Amniotic stem cell (primary cell): ENCODE measurements at places on chromosomes 16 and 17.

DNA sequence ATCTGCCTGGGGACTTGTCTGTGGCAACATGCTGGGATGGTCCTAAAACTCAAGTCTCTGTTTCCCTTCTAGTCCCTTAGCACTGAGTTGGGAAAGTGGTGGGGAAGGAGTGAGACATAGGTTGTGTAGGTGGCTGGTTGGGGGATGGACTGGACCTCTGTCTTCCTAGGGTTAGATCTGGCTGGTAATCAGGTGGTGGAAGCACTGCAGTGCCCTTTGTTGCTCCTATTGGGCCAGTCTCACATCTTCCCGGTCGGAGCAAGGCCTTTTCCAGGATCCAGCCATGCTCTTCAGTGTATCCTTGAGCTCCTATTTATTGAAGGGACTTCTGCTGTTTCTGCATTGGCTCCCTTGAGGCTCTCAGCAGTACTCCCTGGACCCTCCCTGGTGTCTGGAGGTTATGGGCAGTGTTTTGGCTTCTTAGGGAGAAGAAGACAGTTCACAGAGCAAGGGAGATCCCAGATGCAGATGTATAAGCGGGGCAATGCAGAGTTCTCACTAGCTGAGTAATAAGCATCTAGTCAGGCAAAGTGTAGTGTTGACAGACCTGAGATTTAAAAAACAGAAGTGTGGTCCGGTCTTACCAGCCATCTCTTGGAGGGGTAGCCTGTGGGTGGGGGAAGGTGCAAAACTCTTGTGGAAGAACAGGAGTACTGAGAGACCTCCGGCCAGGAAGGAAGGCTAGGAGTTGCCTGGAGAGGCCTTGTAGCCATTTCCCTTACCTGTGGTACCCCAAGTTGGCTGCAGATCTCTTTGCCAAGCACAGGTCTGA lies 1.3 kb upstream of the NUTF2 start:
- no peak for DNase-seq

DNA sequence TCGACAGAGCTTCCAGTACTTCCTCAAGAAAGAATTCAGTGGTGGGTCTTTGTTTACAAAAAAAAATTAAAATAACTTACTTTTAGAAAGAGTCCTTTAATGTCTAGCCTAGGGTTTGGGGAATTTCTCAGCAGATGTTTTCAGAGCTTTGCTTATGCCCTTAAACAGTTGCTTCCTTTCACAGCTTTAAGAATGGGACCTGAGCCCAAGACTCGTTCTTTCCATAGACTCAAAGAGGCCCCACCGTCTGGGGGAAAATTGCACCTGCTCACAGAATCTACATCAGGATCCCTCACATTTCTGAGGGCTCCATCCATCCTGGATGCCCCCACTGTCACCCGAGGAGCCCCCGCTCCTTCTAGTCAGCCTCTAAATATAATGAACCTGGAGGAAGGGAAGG lies 60.0 kb downstream of the RGS9 start:
- no peak for DNase-seq

GRCh38 chr16:9908613-9909012 lies 273.6 kb downstream of the GRIN2A start:
- DNase-seq, result no peak

DNA sequence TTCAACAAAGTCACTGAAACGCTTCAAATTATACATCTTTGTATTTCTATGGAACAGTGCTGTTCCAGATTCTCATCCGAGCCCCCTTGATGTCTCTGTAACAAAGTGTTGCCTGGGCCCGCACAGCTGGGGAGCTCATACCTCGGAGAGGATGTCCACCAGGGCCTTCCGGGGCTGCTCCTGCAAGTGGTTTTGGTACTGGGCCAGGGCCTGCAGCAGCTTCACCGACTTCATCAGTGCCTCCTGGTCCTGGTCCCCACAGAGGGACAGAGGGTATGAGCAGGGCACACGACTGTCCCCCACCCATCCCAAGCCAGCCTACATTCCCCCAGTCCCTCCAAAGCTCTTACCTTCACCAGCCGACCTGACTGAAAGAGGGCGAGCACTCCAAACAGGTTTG lies 1.5 kb downstream of the MYBBP1A start:
- no peak for DNase-seq

DNA sequence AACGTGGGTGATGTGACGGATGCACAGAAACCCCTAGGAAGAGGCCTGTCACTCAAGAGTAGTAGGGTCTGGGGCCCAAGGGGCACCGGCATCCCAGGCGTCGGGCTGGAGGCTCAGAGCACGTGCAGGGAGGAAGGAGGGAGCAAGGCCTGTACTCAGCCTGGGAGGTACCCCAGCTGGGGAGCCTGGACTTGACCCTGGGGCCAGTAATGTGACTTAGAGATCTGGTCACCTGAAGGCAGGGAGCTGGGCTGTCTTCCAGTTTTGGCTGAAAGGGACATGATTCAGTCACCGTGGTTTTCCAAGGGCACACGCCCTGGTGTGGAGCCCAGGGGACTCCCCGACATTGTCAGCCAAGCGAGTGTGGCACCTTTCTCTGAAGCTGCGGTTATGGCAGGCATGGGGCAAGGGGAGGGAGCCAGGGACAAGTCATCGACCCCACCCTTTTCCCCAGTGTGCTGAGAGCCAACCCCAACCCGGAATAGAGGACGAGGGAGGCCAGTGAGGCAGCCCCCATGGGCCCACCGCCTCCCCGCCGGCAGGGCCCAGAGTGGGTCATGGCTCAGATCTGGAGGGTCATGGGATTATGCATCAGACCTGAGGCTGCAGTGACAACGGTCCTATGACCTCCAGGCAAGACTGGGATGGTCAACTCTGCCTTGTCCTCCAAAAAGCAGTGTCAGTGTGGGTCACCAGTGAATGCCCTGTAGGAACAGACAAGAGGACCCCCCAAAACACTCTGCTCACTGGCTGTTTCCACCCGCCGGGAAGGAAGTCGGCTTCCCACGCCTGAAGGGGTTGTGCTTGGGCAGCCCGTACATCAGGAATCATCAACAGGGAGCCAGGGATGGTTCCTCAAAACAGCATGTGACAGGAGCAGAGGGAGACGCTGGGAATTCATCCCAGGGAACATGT lies 41.9 kb downstream of the MEAK7 start:
- no peak for DNase-seq

GRCh38 chr17:2400474-2400866 lies 390 bp downstream of the MNT start:
- no peak for DNase-seq

DNA sequence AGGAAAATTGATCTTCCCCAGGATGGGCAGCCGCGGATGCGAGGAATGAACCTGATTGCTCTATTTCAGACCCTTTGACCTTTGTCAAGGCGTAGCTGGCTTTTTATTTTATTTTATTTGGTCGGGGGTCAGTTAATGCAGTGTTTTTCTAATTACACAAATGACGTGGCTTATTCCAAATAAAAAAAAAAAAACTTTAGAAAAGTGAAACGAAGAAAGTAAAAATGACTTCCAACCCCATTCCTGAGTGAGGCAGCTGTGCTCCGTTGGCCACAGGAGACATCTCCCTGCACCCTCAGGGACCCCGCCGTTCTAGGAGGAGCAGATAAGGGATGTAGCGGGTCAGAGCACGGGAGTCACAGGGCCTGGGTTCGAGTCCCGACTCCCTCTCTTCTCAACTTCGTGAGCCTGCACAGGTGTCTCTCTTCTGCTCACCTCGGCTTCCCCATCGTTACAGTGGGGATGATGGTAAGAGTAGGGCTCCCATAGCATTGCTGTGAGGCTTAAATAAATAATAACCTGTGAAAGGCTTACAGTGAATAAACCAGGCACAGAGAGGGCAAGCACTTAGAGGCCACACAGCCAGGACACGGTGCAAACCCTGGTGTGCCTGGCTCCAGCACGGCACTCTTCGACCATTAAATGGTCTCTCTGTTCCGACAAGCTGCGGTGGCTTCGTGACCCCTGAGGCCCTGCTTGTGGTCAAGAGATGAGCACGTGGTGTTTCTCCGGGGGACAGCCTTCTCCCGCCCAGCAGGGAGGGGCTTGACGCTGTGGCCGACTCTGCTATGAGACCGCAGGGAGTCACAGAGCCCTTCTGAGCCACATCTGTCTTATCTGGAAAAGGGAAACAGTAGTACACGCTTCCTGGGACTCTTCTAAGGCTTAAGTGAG lies 10.2 kb downstream of the FOXF1 start:
- DNase-seq, result no peak

DNA sequence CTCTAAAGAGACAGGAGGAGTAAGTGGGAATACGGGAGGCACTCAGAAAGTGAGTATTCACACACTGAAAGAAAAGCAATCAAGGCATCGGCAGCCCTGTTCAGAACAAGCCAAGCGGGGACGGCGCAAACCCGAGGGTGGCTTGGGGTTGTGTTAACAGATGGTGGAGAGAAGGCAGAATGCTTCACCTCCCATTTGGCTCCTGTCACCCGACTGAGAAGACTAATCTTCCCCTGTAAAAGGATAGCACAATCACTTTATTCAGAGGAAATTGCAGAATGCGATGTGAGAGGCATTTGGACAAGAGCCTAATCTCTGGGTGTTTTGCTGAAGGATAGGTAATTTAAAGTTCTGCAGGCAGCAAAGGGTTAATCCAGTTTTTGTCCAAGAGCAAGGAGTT lies 119.3 kb upstream of the WSCD1 start:
- no peak for DNase-seq

GRCh38 chr16:10969615-10970014 lies 25.3 kb downstream of the CLEC16A start:
- no peak for DNase-seq

- DNase-seq, result no peak
Observed at GRCh38 chr17:78020717-78021108, 62.2 kb downstream of the TNRC6C start.

DNA sequence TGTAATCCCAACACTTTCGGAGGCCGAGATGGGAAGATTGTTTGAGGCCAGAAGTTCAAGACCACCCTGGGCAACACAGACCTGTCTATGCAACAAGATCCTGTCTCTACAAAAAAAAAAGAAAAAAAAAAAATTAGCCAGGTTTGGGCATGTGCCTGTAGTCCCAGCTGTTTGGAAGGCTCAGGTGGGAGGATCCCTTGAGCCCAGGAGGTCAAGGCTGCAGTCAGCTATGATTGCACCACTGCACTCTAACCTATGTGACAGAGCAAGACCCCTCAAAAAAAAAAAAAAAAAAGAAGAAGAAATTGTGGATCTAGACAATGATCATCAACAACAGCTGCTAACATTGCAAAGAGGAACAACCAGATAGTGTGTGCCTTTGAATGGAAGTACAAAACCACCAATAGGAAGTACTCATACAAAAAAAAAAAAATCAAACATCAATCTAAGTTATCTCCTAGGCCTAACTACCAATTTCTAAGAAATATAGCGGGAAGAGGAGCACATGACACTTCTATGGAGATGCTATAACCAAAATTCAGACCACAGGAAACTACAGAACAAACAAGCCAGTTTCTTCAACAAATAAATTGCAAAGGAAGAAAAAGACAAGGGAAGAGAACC lies 258.7 kb downstream of the MRTFB start:
- DNase-seq, result no peak

GRCh38 chr17:37769050-37769449 lies 24.2 kb upstream of the HNF1B start:
- no peak for DNase-seq

DNA sequence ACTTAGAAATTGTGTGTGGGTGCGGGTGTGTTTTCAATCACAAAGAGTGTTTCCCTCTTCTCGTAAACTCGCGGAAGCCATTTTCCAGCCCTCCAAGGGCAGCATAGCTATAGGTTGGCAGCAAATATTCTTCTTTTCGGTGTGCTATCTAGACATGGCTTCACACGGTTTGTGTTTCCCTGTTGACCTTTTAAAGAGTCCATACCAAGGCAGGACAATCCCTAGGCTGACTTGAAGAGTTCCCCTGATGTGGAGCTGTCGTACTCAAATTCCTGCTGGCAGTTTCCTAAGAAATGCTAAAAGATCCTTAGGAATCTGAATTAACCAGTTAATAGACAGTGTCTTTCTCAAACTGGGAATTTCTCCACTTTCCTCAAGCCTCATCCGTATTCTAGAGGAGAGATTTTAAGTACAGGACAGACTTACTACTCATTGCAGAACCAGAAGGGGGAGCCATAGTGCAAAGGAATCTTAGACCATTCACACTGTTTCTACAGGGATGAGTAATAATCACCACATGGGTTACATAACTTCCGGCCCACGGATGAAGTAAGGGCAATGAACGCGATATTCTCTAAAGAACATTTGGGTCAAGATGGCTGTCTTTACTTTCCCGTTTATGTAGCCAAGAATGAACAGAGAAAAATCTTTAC lies 288.6 kb upstream of the ELAC2 start:
- no peak for DNase-seq

DNA sequence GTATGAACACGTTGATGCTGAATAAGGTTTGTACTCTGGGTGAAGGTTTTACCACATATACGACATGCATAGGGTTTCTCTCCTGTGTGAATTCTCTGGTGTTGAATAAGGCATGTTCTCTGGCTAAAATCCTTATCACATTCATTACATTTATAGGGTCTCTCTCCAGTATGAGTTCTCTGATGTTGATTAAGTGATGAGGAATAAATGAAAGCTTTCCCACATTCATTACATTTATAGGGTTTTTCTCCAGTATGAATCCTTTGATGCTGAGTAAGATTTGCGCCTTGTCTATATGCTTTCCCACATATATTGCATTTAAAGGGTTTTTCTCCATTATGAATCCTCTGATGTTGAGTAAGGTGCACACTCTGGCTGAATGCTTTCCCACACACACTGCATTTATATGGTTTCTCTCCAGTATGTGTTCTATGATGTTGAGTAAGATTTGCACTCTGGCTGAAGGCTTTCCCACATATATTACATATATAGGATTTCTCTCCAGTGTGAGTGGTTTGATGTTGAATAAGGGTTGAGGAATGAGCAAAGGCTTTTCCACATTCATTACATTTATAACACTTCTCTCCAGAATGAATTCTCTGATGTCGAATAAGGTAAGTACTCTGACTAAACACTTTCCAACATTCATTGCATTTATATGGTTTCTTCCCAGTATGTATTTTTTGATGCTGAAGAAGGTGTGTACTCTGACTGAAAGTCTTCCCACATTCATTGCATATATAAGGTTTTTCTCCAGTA lies 16.9 kb downstream of the ZNF287 start:
- DNase-seq, result no peak

- DNase-seq, result no peak
Observed at GRCh38 chr17:44917456-44917855, 2.2 kb upstream of the GFAP start.

DNA sequence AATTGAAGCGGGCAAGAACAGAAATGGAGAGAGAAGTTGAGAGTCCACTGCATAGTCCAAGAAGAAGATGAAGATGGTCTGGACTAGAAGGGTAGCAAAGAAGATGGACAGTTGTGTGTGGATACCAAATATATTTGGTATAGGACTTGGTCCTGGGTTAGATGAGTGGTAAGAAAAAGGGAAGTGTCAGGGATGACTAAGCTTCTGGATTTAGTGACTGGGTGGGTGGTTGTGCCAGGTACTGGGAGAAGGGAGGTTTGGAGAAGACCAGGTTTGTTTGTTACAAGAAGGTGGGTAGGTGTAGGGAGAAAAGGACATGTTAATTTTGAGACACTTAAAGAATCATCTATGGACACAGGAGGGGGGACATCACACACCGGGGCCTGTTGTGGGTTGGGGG lies 5.4 kb downstream of the VMP1 start:
- DNase-seq, result no peak

DNA sequence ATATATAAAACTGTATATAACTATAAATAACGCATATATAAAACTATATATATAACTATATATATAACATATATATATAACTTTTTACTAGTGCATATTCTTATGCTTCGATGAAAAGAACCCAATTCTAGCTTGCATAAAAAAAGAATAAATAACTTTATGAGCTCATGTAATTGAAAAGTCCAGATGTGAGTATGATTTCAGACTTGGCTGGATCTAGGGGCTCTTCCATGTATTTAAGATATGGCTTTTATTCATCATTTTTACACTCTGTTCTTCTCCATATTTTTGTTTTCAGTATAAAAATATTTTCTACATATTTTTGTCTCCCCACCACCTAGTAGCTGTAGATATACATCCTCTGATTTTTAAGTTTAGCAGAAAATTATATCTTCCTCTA lies 417.5 kb downstream of the CDH11 start:
- no peak for DNase-seq
